Progenitor cell of endocrine pancreas (in vitro differentiated cells): ENCODE measurements at places on chromosomes 3 and 15.

DNA sequence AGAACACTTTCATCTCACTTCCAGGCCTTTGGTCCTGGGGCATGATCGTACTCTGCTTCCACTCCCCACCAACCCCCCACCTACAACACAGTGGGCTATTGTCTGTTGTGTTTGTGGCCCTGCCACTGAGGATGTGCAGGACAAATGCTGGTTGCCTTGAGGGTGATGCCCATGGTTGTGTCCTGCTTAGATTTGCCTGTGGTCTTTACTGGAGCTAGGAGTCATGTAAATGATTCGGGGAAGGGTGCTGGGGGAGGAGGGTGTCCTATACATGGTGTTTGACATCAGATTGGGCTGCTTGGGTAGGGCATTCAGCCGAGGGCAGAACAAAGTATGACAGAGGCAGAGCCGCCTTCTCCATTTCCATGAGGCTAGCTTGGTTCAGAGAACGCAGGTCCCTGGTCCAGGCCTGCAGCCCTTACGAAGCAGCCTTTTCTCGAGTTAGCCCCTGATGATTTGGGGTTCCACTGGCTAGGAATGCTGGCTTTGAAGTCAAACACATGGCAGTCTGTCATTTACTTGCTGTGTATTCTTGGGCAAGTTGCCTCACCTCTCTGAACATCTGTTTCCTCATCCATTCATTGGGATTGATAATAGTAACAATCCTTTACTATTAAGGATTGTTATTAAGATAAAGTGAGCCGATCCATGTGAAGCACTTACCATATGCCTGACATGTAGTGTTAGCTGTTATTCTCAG is 6.9 kb downstream of the CORO2B start:
- DNase-seq: no peak

DNA sequence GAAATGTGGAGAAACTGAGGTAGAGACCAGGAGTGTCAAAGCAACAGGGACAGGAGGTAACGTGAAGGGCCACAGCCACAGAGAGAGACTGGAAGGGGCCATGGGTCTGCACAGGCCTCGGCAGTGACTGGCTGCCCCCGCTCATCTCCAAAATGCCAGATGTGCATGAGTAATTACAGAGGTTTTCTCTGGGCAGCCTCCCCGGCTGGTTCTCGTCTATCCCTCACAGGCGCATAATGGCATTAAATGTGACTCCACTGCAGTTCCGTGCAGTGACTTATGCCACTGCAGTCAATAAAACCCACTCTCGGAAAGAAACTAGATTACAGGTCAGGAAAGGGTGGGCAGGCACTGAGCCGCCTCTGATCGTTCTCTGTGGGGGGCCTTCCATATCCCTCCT is 74.7 kb downstream of the WDR76 start:
- no peak for DNase-seq

DNA sequence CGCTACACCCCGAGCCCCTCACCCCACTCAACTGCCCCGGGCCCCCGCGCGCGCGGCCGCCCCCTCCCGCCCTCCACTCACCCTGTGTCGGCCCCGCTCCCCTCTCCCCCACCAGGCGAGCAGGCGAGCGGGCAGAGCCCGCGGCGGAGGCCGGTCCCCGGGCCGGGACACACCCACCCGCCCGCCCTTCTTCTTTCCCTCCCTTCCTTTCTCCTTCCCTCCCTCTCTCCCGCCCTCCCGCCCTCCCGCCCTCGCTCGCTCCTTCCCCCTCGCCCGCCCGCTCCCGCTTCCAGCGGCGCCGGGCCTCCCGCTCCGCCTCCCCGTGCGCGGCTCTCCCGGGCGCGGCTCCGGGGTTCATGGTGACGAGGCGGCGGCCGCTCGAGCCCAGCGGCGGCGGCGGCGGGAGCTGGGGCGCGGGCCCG is at the start of gene CTDSPL:
Gene CTDSPL, plus strand, starts transcription at position 261 of the 422 bp plus-strand sequence. CDS start 320 bp downstream, outside the sequence.
- peak; percentile 24 for DNase-seq

DNA sequence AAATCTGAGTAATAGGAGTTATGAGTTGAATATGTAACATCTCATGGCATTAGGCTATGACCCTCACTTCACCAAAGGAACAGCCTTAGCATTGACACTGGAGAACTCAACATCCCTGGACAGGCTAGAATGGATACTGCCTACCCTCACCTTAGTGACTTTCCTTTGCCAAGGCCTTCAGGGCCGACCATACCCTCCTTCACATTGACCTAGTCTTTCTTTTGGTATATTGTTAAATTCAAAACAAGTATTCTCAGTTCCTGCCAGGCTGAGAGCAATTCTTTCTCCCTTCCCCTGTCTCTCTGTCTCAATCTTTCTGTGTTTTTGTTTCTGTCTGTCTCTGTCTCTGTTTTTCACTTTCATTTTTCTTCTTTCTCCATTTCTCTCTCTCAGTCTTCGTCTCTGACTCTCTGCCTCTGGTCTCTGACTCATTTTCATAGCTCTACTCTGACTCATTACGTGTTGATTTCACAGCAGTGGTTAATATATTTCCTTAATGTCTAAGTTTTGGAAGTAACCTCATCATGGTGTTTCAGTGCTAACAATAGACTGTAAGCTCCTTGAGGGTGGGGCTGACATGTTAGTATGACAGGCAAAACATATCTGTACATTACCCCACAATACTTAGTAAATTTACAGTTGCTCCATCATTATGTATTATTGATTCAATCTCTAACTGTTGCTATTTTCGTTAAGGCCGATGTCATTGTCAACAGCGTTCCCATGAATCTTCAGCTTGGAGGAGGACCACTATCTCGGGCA is 32.5 kb downstream of the PARP15 start:
- no peak for DNase-seq

GRCh38 chr3:32725721-32726120 is 40.7 kb downstream of the CNOT10 start:
- DNase-seq: no peak
